Foreskin keratinocyte (primary cell): ENCODE measurements at places on chromosomes 6 and 20. TPM values are rescaled to one million over a fixed set of nuclear protein-coding genes. Genes with fewer than 3 reads are reported as not detected.

The LY6G5C gene
- total RNA-seq: 0.53 and 1.1 TPM in 2 replicates

The VAPB gene
- total RNA-seq: 39.2 and 41.6 TPM in 2 replicates

GRCh38 chr20:17993546-17993945, 24.7 kb downstream of the MGME1 start:
- DNase-seq: no peak

DNA sequence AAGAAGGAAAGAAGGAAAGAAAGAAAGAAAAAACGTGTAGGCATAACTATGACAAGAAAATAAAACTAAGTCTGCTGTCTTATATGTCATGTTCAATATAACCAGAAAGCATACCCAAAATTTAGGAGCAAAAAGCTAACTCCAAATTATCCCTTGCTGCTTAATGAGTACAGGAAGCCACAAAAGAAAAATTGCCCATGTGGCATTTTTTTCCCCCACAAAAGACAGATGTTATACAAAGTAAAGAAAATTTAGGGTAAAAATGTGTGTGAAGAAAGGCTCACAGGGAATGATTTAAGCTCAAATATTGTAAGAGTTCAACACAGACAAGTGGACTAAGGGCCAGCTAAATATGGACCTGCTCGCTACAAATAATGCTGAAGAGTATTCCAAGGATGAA, 263.8 kb downstream of the BTBD9 start:
- no peak for DNase-seq

DNA sequence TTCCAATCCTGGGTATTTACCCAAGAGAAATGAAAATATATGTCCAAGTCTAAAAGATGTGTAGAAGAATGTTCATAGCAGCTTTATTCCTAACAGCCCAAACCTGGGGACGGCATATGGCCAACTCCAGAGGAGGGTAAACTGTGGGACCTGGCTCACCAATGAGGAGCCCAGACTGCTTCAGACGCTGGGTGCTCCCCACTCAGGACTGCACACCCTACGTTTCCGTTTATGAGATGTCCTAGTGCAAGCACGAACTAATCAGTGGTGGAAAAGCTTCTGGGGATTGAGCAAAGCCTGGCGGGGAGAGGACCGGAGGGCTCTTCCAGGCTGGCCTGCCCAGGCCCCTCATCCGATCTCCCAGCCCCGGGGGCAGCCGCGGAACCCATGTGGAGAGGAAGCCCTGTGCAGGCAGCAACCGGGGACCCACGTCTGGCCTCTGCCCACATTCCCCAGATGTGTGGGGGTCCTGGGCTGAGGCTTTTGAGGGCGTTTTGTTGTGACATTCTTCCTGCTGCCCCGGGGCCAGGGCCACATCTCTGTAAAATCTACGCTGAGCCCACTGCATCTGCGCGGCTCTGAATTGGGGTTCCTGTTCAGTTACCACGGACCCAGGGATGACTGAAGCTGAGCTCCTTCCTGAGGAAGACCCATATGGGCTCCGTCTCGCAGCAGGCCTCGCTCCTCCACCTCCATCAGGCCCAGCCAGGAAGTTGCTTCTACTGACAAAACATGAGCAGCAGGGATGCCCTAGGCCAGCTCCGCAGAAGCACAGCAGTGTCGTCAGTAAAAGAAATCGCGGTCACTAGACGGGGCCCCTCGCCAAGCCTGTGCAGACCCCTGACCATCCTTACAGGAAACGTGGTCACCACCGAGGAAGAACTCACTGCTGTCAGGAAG, 188.0 kb downstream of the DLL1 start:
- DNase-seq: no peak

DNA sequence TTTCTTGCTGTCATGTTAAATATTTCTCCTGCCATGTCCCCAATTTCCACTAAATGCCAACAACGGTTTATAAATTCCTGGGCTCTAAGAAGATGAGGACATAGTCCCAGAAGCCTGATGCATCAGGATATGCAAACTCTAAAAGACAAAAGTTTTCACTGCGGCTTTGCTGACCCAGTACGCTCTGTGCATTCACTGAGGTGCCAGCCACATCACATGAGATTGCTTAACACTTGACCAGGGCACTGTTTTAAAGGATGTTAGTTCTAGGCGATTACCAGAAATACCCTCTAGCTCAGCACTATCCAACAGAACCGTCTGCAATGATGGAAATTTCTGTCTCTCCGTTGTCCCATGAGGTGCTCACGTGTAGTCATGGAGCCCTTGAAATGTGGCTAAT, 19.9 kb upstream of the ADTRP start:
- no peak for DNase-seq

DNA sequence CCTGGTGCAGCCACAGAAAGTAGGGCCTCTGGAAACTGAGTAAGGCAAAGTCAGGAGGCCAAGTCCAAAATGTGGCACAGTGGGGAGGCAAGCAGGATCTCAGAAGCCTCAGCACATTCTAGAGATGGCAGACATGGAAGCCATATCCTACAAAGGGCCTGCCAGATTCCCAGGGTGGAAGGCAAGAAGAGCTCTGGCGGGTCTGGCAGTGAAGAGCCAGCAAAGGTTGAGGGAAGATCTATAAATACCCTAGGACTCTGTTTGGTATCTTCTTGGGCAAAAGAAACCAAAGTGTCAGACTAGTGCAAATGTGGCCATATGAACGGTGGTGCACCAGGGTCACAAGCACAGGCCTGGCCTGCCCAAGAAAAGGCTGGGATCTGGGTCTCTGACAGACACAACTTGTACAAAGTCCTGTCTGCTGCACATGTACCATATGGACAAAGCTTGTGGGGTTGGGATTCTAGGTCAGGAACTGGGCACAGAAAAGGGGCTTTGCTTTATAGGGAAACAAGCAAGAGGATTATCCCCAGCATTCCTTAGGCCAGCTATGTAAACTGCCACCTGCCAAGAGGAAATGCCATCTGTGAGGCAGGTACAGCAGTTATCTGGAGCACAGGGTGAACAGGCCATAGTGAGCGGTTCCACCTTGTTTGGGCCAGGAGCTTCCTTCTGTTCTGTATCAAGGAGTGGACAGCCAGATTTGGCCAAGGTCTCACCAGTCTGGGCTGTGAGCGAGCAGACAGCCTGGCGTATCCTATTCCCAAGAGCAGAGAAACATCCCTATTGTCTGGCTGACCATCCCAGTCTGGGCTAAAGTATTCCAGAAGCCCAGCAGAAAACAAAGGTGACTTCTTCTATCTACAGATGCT, 36.3 kb upstream of the SLC4A11 start:
- DNase-seq: no peak

DNA sequence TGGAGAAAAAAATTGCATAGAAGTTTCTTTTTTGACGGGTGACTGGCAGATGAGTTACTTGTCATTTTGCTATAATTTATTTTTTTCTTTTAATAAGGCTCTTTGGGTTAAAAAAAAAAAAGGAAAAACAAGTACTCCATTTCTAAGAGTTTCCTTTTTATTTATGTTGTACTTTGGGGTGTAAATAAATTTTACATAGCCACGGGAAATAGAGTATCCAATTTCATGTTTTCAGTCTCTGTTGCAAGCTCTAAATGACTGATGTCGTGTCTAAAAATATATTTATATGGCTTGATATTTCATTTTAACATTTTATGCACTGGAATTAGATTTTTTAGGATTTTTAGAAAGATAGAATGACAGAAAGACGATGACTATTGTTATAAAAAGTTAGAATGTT, 3.4 kb downstream of the EYA4 start:
- no peak for DNase-seq

GRCh38 chr6:30102414-30102969, 10.4 kb downstream of the TRIM31 start:
- peak; percentile 40 for DNase-seq
